ENCODE measurements at places on chromosomes 4 and X. TPM values are rescaled to one million over a fixed set of nuclear protein-coding genes. Genes with fewer than 3 reads are reported as not detected.

Gene GAGE12J
- total RNA-seq: not detected

Gene SSX2B
- not detected for total RNA-seq

Gene P2RY4
- total RNA-seq: not detected

Gene EFHC2
- 0.31 TPM for total RNA-seq

Gene PDZD4
- 2.7 TPM for total RNA-seq

Measured in A549 treated with CpdA at 1 μM for 4 hours (cell line).